ENCODE measurements at places on chromosomes 12 and 14.
A peak's percentile ranks its signal among the peaks of the same experiment; 100 is the strongest.

- no peak for DNase-seq
Measured at GRCh38 chr12:21337959-21338744, 3.4 kb upstream of the SLCO1A2 start.

DNA sequence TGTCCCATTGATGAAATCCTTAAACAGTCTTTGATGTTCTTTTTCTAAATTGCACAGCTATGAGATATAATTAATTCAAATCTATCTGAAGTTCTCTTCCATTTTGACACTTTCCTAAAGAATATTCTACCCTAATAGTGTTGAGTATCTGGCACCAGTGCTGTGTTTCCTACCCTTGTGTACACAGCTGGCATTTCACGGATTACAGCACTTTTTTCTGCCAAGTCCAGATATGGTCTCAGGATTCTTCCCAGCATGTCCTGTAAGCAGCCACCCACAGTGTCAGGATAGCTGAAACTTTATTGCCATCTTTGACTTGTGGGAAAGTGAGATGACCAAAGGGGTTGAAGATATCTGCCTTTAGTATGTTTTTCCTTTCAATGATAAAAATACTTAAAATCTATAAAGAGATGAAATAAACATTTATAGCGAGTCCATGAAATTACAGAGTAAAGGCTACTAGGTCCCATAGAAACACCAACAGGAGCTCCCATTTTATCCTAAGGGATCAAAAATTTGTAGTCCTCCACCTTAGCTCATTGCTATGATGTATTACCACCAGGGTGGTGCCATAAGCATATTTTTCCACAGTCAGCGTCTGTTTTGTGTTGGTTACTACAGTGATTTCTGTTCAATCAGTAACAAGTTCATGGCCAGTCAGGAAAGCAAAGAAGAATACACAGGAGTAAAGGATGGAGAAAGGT, 96.7 kb downstream of the TRHDE start:
- DNase-seq, result no peak

DNA sequence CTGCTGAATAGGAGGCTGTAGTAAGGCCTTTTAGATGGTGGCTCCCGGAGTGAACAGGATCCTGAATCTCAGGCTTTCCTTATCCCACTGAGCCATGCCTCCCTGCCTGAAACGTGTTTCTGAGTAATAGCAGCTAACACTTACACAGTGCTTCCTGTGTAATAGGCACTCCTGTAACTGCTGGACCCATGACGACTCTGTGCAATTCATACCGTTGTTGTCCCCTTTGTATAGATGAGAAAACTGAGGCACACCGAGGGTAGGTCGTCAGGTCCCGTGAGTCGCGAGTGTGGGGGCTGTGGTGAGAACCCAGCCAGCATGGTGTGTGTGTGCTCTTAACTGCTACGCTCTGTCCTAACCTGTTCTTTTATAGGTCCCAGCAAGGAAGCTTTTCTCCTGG, 193.6 kb downstream of the CACNA1C start:
- DNase-seq, result no peak

GRCh38 chr12:70648191-70648590, 11.0 kb upstream of the PTPRB start:
- no peak for DNase-seq

- DNase-seq, result no peak
Measured at GRCh38 chr12:57491393-57492280, 3.8 kb downstream of the MARS1 start.

GRCh38 chr14:61565836-61566536, 129.3 kb upstream of the HIF1A start:
- no peak for DNase-seq

GRCh38 chr12:124940393-124941169, 26.1 kb upstream of the UBC start:
- DNase-seq, result peak; percentile 87

DNA sequence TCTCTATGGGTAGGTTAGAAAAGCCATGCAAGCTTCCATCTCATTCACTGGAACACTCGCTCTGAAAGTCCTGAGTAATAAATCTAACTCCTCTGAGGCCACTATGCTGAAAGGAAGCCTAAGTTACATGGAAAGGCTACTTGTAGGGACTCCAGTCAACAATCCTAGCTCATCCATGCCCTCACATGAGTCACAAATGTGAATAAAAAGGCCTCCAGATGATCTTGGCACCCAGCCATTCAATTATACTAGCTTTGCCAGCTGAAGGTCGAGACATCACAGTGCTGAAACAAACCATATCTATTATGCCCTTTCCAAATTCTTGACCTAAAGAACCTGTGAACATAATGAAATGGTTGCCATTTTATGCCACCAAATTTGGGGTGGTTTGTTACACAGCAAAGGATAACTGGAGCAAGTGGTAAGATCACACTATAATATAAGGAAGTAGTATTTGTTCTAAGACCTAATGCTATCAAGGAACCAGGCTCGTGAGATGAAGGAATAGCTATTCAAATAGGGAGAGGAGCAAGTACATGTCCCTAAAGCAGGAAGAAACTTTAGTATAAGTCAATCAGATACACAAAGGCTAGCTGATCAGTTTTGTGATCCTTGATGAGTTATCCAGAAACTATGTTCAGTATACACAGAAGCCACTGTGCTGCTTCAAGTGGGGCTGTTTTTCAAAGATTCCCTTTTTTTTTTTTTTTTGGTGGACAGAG, 142.1 kb downstream of the MED13L start:
- no peak for DNase-seq

GRCh38 chr12:117034701-117035151, 64.5 kb downstream of the TESC start:
- no peak for DNase-seq

GRCh38 chr12:81962126-81962856, 203.1 kb upstream of the PPFIA2 start:
- DNase-seq, result no peak

- DNase-seq, result no peak
Measured at GRCh38 chr14:79629411-79630287, 581.7 kb downstream of the DIO2 start.

- DNase-seq, result no peak
Measured at GRCh38 chr12:62264706-62265105, 4.5 kb downstream of the USP15 start.

GRCh38 chr14:99062216-99062615, 209.8 kb downstream of the BCL11B start:
- no peak for DNase-seq

- no peak for DNase-seq
Measured at GRCh38 chr12:108811411-108812180, 45.8 kb downstream of the SSH1 start.

DNA sequence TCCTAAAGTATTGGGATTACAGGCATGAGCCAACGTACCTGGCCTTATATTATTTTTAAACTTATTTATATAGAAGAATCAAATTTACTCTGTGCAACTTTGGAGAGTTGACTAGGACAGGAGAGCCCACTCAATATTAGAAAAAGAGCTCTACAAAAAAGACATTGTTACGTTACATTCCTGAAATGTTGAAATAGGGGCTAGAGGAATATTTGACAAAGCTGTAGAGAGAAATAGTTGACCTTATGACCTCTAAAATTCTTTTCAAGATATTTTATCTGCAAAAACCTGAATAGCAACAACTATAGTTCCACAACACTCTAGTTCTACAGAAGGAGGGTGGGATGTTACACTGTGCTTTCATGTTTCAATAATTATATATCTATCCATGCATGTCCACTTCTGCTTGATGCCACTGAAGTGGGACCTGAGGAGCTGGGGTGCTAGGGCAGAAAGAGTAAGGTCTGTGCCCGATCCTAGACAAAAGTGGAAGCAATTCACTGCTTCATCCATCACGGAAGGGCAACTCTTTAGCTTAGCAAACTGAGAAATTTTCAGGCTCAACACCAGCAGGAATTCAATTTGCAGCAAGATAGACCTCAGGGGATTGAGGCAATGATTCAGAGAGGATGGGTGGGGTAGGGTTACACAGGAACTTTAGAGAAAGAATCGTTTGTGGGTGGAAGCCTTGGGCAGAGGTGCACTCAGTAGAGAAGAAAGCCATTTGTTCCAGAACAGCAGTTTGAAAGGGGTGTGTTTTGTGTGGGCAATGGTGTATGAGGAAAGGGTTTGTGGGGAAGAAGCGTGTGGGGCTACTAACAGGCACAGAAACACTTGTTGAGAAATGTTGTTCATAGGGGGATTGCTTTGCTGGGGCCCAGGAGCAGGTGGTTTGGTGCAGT, 16.0 kb upstream of the RNASE10 start:
- DNase-seq, result no peak

DNA sequence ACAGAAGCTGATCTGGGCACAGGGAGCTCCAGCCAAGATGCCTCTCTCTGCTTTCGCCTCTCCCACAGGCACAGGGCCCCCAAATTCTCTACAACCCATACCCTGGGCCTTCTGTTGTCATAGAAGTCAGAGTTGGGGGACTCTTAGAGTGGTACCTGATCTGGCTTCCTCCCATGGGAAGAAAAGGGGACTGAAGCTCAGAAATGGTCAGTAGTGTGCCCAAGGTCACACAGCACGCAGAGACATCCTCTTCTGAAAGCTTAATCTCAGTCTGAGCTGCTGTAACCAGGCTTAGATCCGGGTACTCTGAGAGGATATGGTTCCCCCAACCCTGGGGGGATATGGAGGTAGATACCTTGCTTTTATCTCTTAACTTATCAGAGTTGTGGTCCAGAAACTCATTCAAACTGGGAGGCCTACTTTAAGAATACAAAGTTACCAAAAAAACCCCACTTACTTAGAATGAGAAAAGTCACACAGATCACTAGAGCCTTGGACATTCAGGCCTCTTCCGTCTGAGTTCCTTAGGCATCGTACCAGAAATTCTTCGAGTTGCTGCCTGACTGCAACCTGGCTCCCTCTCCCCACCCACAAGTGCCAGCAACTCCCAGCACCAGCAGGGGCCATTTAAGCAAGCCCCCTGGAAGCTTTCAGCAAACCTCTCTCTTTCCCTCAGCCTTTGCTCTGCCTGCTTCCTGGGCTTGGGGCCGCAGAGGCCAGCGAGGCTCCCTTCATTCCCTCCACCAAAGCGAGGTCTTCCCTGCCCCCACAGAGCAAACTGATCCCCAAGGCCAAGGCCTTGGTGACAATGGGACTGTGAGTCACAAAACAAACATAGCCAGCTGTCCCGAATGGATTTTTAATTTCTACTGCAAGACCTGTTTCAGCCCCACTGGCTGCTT, 13.9 kb downstream of the KRT7 start:
- DNase-seq, result no peak

- no peak for DNase-seq
Measured at GRCh38 chr14:68250927-68251768, 431.6 kb downstream of the RAD51B start.

- no peak for DNase-seq
Measured at GRCh38 chr14:105469456-105470349, 4.9 kb upstream of the CRIP2 start.

- DNase-seq, result no peak
Measured at GRCh38 chr12:52907092-52907810, 2.4 kb upstream of the KRT8 start.

DNA sequence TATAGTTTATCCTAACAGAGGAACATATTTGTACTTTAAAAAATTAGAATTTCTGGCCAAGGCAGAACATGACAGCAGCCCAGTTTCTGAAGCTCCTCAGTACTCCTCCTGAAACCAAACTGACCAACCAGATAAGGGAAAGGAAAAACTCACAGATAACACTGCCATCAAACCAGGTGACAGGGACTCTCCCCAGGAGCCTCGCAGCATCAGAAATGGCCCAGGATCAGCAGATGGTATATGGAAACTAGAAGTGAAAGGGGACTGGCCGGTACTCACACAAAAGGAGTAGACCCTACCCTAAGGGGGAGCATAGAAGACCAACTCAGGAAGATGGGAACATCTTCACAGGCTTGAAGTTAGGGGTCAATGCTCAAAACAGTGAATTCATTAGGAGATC, 22.0 kb downstream of the GALC start:
- DNase-seq, result no peak

DNA sequence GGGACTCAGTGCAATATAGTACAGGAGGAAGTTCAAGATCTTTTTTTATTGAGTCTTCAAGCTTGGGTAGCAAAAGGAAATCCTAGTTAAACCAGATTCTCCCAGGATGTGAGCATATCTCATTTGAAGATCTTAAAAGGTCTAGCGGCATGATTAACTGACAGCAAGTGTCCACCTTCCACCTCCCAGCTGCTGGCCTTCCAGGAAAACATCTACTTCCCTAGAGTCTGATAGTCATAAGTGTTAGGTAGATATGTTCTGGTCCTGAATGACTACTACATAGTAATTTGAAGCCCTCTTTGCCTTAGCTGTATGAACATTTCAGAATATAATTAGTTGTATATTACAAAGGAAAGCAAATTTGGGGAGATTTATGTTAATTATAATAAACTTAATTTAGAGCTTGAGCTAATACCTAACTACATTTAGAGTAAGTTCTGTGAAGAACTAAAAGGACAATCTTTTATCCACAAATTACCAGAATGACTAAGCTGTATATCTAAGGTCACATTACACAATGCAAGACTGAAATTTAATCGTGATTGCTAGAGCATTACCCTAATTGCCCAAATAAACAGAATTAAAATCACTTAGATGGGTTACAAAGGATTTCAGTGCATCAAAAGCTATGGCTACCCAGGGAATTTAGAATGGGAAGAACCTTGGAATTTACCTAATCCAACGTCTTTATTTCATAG, 9.9 kb downstream of the LGR5 start:
- DNase-seq, result no peak

GRCh38 chr14:70828188-70828587, 18.9 kb upstream of the MAP3K9 start:
- no peak for DNase-seq

GRCh38 chr12:116508145-116509121, 50.7 kb upstream of the MAP1LC3B2 start:
- DNase-seq, result peak; percentile 16

GRCh38 chr12:99389751-99390150, 257.8 kb upstream of the GARIN6 start:
- no peak for DNase-seq

DNA sequence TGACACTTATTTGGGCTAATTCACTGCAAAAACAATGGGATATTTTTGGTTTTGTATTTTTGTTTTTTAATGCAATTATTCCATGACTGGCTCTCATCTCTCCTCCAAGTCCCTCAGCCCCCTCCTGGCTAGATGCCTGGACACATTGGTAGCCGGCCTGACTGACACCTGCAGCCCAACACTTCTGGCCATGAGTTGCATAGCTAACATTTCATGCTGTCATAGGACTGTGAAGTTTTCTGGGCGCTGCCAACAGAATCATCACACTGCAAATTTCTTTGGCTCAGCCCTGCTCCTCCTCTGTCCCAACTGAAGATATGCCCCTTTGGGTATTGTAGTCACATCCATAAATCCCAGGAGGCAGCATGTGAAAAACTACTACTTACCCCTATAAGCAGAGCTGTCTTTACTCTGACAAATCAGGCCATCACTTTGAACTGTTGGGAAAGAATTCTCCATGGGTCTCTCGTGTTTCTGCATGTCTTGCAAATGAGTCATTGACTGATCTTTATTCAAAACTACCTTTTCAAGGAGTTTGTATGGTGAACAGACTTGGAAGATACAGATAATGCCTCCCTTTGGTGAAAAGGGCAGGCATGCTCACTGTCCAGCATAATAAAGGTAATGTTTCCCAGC, 126.7 kb upstream of the LGR5 start:
- no peak for DNase-seq

- DNase-seq, result no peak
Measured at GRCh38 chr14:89719366-89720075, 235.0 kb downstream of the EFCAB11 start.
